Calu3 (cell line): ENCODE measurements at places on chromosomes 1 and 21. TPM values are rescaled to one million over a fixed set of nuclear protein-coding genes. Genes with fewer than 3 reads are reported as not detected.

The DENND2C gene
- total RNA-seq: 1.2 and 1.3 TPM in 2 replicates

The WNT4 gene
- 1.9 and 2.4 TPM in 2 replicates for total RNA-seq

DNA sequence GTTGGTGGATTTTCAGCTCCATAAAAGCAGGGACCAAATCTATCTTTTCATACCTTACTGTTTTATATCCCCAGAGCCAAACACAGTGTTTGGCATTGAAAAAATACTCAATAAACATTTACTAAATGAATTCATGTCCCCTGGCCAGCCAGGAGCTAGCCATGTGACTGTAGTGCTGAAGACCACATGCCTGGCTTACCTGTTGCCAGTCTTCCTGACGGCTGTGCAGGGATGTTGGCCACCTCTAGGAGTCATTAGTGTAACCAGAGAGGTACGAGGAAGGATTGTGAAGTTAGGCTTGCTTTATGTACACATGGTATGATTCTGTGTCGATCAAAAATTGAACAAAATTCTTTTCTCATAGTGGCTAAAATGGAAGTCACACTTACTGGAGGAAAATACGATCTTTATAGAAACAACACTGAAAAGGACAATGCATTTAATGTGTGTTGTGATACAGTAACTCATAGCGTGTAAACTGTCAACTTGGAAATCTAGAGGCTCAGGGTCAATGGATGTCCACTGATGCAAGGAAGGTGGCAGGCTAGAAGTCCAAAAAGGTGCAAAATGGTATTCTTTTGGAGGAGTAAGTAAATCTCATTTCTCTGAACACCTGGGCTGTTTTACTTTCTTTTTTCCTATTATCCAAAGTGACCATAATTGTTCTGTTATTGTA, 60.9 kb downstream of the FGGY start:
- H3K27ac ChIP-seq: no peak overlapping the region
- H3K4me3 ChIP-seq: no peak overlapping the region
- H3K4me1 ChIP-seq: no peaks in the 10 kb centered on the region

GRCh38 chr1:201261771-201262547, 21.3 kb upstream of the PKP1 start:
- no peak overlapping the region for H3K27ac ChIP-seq
- DNase-seq: no peak
- peaks cover 16% of the 10 kb centered on the region for H3K4me1 ChIP-seq
- no peaks in the 10 kb centered on the region for H3K36me3 ChIP-seq
- no peaks in the 10 kb centered on the region for H3K27me3 ChIP-seq

DNA sequence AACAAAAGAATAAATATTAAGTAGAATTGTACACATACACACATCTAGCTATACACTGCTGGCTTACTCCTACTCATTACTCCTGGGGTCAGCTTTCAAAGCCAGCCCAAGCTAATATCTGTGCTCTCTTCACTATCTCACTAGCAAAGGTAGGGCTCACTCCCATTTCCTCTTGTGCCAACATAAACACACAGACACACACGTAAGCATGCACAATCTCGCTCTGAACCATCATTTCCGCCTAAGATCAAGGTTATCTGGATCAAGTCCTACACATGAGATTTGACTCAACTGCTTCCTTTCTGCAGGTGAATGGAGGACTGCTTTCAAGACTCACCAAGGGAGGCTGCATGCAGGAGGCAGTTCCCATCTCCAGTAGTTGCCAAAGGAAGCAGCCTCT, 28.8 kb upstream of the MTMR11 start:
- no peaks in the 10 kb centered on the region for H3K4me1 ChIP-seq
- H3K27ac ChIP-seq: no peak overlapping the region
- no peaks in the 10 kb centered on the region for H3K27me3 ChIP-seq
- H3K36me3 ChIP-seq: peaks cover 43% of the 10 kb centered on the region

DNA sequence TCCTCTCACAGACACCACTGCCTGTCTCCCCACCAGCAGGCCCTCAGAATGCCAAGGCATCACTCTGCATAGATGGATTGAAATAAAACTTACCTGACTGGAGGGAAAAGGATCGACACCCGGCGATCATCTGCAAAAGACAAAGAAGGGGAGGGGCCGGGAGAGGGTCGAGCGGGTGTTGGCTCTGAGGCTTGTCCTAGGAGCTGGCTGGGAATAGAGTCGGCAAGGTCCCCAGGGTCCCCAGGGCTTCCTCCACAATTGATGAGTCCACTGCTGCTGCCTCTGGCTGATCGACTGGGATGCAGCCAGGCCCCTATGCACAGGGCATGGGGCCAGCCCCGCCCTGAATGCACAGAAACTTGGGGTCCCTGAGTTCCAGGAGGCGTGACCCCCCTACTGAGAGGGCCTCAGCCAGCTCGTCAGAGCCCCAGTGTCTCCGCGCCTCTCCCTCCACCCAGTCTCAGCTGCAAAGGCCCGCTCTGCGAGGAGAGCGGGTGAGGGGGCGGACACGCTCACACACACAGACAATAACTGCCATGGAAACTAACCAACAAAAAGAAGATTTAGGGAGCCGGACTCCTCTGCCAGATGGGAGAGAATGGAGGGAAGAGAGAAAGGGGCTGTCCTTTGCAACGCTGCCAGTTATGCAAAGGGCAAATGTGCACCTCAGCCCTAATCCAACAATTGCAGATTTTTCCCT, at the start of gene KLHDC8A:
TSS of gene KLHDC8A (minus strand) at position 483 of the 700 bp plus-strand sequence. CDS start 13,318 bp downstream, outside the sequence.
- peaks cover 25% of the 10 kb centered on the region for H3K4me1 ChIP-seq
- no peak within 1 kb of the TSS for H3K4me3 ChIP-seq
- peaks cover 5% of the 10 kb centered on the region for H3K36me3 ChIP-seq

- no peak overlapping the region for H3K27ac ChIP-seq
- no peaks in the 10 kb centered on the region for H3K36me3 ChIP-seq
- H3K27me3 ChIP-seq: no peaks in the 10 kb centered on the region
- H3K4me3 ChIP-seq: no peak overlapping the region
- peaks cover 12% of the 10 kb centered on the region for H3K4me1 ChIP-seq
Measured at GRCh38 chr1:214124915-214125314, 137.1 kb downstream of the PROX1 start.

DNA sequence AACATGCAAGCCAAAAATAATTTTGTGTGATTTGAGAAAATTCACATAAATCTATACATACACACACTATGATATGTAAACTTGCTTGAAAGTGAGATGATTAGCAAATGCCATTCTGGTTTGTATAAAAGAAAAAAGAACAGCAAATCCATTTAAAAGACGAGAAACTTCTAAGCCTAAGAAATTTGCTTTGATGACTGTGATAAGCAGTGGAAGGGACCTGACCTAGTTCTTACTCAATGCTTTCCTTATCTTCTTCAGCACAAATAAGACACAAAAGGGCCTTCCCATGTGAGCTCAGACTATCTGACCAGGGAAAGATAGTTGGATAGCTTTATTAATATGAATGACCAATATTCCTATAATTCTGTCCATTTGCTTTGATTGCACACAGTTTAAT, 25.3 kb upstream of the NMNAT2 start:
- no peaks in the 10 kb centered on the region for H3K4me1 ChIP-seq
- DNase-seq: no peak
- H3K36me3 ChIP-seq: no peaks in the 10 kb centered on the region
- no peaks in the 10 kb centered on the region for H3K27me3 ChIP-seq

GRCh38 chr21:34215911-34216717, 142.7 kb downstream of the MRPS6 start:
- H3K36me3 ChIP-seq: no peaks in the 10 kb centered on the region
- no peak for DNase-seq
- H3K27ac ChIP-seq: no peak overlapping the region
- H3K27me3 ChIP-seq: no peaks in the 10 kb centered on the region
- H3K4me1 ChIP-seq: no peaks in the 10 kb centered on the region
